ENCODE measurements at places on chromosomes 11 and 22. TPM values are rescaled to one million over a fixed set of nuclear protein-coding genes. Genes with fewer than 3 reads are reported as not detected.

TYMP gene
- 90.4 TPM for total RNA-seq

MPEG1 gene
- total RNA-seq = 29.8 TPM

EP300 gene
- 114 TPM for total RNA-seq

OR52E8 gene
- total RNA-seq = not detected

MPPED2 gene
- total RNA-seq = 18.8 TPM

OSBP gene
- total RNA-seq = 41.8 TPM

FADS3 gene
- 393 TPM for total RNA-seq

CYB5R2 gene
- 12.6 TPM for total RNA-seq

ADAMTS15 gene
- total RNA-seq = 10.8 TPM

BACE1 gene
- 37.2 TPM for total RNA-seq

POU2AF2 gene
- total RNA-seq = not detected

PATE2 gene
- 0.35 TPM for total RNA-seq

ZNF280B gene
- not detected for total RNA-seq

FAM83F gene
- 0.28 TPM for total RNA-seq

OR10D3 gene
- not detected for total RNA-seq

RRP8 gene
- total RNA-seq = 13.9 TPM

MOGAT2 gene
- not detected for total RNA-seq

MUC5AC gene
- 45.9 TPM for total RNA-seq

LARGE1 gene
- 42.1 TPM for total RNA-seq

LGR4 gene
- total RNA-seq = 48.6 TPM

PHLDB1 gene
- 206 TPM for total RNA-seq

SLC35C1 gene
- 28.4 TPM for total RNA-seq

C11orf91 gene
- total RNA-seq = not detected

VWCE gene
- 2.3 TPM for total RNA-seq

HBG1 gene
- not detected for total RNA-seq

NXPE4 gene
- not detected for total RNA-seq

TTC12 gene
- total RNA-seq = 21.9 TPM

TSSK2 gene
- total RNA-seq = not detected

PANX2 gene
- 4.1 TPM for total RNA-seq

MS4A7 gene
- 81.8 TPM for total RNA-seq

MS4A4A gene
- 63.7 TPM for total RNA-seq

Data from thoracic aorta (tissue), 2 donors.